ENCODE measurements at places on chromosomes 12 and 14. TPM values are rescaled to one million over a fixed set of nuclear protein-coding genes. Genes with fewer than 3 reads are reported as not detected.

Gene OR6C3
- not detected for total RNA-seq

Gene SLCO1C1
- 2.6 TPM for total RNA-seq

Gene TMEM63C
- total RNA-seq: 0.42 TPM

Gene CLEC12A
- total RNA-seq: not detected

Gene GALNT6
- total RNA-seq: 19.1 TPM

Gene NUP37
- total RNA-seq: 59.4 TPM

Gene CBLN3
- 2.1 TPM for total RNA-seq

Gene FBRSL1
- total RNA-seq: 71.8 TPM

Gene FLRT2
- 42.3 TPM for total RNA-seq

Gene ADGRD1
- 2.1 TPM for total RNA-seq

Gene MYF6
- not detected for total RNA-seq

Gene FGF6
- not detected for total RNA-seq

Gene C14orf180
- total RNA-seq: not detected

Gene RNASE3
- not detected for total RNA-seq

Gene FAM181A
- not detected for total RNA-seq

Gene TPPP2
- 0.70 TPM for total RNA-seq

Gene NR2C1
- 57.4 TPM for total RNA-seq

Gene PLXNC1
- total RNA-seq: 1.6 TPM

Gene MGST1
- total RNA-seq: 357 TPM

Gene SELPLG
- not detected for total RNA-seq

Gene LIN52
- total RNA-seq: 17.0 TPM

Gene SERPINA12
- total RNA-seq: not detected

Gene AKAP5
- 0.75 TPM for total RNA-seq

Gene SLC17A8
- not detected for total RNA-seq

Gene KRT80
- total RNA-seq: 0.09 TPM

Gene IL22
- not detected for total RNA-seq

Gene WNT1
- not detected for total RNA-seq

Gene NID2
- 2.9 TPM for total RNA-seq

Gene CD27
- 0.44 TPM for total RNA-seq

Gene WNT5B
- total RNA-seq: 5.7 TPM

Gene AQP6
- total RNA-seq: not detected

Gene BATF
- total RNA-seq: not detected

Gene PIWIL1
- total RNA-seq: not detected
